ENCODE measurements at places on chromosomes 1 and 21.

DNA sequence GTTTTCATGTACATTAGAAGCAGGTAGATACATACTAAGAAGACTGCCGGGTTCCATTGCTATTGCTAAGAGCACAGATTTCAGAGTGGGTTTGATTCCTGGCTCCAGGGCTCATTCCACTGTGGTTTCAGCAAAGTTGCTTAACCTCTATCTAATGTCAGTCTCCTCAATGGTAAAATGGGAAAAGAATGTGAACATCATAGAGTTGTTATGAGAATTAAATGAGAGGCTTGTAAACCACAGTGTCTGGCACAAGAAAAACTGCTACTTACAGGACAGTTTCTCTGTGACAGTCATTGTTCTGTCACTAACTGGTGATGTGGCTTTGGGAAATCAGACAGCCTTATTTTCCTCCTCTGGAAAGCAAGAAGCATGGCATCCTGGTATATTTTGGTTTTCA, 10.7 kb upstream of the PLXNA2 start:
- no peak for DNase-seq

GRCh38 chr1:7298749-7299151, 472.3 kb upstream of the VAMP3 start:
- DNase-seq: no peak

GRCh38 chr21:26423511-26423910, 149.6 kb downstream of the CYYR1 start:
- no peak for DNase-seq

GRCh38 chr1:24964811-24965570, 34.9 kb upstream of the RUNX3 start:
- DNase-seq: no peak

DNA sequence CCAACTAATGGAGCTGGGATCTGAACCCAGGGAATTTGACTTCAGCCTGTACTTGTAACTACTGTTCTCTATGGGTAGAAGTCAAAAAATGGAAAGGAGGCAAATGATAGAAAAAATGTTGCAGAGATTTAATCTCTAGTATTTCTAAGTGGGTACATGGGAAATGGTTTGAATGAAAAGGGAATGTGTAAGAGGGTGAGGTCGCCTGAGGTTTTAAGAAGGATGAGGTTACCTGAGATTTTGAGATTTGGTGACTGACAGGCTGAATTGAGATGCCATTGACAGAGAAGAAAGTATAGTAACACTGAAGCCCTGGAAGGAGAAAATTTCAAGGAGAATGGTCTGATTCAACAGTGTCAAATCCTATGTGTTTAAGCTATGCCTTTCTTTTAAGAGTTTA, 5.5 kb downstream of the CAMSAP2 start:
- DNase-seq: no peak

DNA sequence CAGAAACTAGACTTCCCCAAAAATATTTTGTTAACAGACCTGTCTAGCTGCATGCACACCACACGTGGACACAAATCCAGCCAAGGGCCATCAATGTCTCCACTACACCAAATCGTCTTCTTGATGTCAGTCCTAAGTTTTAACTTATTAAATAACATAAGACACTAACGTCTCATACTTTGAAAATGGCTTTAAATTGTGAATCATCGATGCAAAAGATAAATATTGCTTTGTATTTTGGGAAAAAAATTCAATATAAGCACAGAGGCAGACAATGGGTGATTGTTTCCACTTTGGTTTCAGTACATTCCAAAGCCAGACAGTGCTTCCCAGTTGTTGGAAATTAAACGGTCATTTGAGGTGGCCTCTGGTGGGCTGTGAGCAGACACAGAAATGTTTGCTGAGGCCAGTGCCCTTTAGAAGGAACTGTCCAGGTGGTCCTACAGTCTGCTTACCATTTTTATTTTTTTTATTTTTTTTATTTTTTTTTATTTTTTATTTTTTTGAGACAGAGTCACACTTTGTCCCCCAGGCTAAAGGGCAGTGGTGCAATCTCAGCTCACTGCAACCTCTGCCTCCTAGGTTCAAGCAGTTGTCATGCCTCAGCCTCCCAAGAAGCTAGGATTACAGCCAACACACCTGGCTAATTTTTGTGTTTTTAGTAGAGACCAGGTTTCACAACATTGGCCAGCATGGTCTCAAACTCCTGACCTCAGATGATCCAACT, 1.8 kb upstream of the KIAA2013 start:
- DNase-seq: no peak

DNA sequence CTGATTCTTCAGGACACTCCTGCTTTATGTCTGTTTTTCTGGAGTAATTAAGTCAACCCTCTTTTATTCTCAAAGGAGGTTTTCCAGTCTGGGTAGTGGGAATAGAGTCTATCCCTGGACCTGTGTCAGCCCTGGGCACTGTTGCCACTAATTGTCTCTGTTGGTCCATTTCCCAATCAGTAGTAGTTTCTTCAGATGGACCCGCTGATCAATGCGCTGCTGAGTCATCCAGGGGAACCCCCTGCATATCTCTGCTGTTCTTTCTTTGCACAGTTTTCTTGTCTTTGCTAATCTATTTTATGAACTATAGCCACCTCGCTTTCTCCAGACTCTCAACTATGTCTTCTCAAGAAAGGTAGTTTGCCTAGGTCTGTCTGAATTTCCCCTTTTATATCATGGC, 82.5 kb downstream of the TNNI3K start:
- DNase-seq: no peak

GRCh38 chr1:87243573-87243972, 85.1 kb upstream of the LMO4 start:
- DNase-seq: no peak

GRCh38 chr1:27496604-27497155, 6.7 kb upstream of the WASF2 start:
- DNase-seq: no peak

GRCh38 chr1:173409613-173410012, 67.5 kb upstream of the PRDX6 start:
- DNase-seq: no peak

- DNase-seq: no peak
Measured at GRCh38 chr1:230679825-230680224, 34.1 kb downstream of the AGT start.

DNA sequence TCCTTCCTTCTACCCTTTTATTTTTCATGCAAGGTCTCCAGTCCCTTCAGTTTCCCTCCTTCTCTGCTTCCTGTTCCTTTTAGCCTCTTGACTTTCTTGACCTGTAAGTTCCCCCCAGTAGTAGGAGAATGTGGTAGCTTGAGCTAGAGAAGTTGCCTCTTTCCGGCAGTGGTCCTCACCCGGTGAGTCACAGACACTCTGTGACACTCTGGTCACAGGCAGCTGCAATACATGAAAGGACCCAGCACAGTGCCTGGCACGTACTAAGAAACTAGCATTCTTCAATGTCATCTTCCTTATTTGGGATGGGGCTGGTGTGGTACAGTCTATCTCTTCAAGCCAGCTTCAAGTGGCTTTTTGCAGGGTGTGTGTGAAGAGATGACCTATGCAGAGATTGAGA, 16.0 kb downstream of the PFKFB2 start:
- DNase-seq: no peak

DNA sequence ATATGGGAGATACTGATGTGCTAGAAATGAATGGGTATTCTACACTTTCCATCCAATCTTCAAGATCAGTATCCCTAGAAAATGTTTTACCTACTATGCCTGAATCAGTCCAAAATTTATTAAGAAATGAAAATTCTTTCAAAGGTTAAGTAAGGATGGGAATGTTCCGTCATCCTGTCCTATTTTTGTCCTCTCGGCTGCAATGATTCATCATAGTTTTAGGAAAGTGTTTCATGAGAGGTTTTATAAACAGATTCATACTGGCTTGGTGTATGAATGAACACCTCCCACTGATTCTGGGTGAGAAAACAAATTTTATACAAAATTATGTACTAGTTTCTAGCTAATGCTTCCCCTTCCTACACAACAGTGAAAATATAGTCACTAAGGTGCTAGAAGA, 504.6 kb upstream of the NR5A2 start:
- DNase-seq: no peak

DNA sequence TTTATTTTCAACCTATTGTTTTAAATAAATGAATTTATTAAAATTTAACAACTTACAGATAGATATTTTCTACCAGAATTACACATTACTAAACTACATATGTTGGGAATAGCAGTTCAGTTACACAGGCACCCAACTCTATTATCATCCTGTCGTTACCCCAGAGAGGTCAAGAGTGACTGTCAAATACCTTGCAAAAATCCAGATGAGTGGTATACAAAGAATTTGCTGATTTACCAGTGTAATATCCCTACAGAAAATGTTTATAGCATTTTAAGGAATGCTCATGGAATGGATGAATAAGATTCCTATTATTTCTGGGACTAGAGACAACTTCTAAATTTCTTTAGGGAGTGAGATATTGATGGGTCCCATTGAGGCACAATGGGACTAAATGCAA, 300.7 kb upstream of the RGS18 start:
- no peak for DNase-seq

DNA sequence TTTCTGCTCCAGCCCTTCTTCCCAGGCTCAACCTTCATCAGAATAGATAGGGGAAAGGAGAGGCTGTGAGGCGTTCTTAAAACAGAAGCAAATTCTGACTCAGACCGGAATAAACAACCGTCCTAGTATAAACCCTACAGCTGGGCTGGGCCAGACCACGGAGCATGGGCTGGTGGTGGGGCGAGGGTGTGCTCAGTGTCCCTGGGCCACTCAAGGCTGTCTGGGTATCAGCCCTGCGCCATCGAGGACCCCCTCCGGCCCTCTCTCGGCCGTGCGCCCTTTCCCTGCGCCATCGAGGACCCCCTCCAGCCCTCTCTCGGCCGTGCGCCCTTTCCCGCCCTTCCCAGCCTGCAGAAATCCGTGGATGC, 36.0 kb downstream of the CAPN2 start:
- DNase-seq: no peak

GRCh38 chr1:7256526-7256925, 471.3 kb downstream of the CAMTA1 start:
- DNase-seq: no peak

GRCh38 chr21:41067709-41068108, 100.3 kb upstream of the BACE2 start:
- no peak for DNase-seq

GRCh38 chr1:196684476-196684875, 32.6 kb downstream of the CFH start:
- DNase-seq: no peak

- no peak for DNase-seq
Measured at GRCh38 chr1:228207381-228207810, 448 bp upstream of the OBSCN start.

DNA sequence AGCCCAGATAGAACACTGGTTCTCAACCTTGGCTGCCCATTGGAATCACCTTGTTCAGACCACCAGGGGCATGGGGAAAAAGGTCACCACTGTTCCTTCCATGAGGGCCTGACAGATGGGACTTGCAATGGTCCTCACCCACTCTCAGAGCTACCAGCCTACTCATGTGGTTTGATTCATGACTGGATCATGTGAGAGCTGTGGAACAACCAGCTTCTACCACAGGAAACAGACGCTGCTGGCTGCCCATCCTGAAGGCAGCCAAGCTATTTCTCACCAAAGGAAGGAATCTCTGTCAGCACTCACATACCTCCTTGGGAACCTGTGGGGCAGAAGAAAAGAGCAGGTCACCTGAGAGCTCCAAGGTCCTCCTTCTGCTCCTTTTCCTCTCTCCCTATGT, 53.6 kb downstream of the CAPN8 start:
- no peak for DNase-seq

DNA sequence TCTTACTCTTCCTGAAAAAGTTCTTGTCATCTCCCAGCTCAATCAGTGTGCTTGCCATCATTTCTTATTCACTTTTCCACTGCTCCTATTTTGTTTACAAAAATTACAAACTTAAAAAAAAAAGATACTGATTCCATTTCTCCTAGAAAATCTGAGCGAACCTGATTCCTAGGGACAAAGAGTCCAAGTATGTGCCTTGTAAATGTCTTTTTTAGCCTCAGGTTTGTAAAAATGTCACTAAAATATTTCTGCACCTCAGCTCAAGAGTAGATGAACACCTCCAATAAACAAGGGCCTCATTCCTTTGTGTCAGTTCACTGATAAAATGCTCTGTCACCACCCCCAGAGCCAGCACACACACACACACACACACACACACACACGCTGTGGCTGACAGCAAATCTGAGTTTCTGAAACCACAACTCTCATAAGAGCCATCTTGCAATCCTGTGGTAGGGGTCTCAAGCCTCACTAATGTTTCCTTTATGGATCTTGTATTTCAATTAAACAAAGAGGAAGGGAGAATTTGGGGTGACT, 299.2 kb downstream of the PBX1 start:
- no peak for DNase-seq

DNA sequence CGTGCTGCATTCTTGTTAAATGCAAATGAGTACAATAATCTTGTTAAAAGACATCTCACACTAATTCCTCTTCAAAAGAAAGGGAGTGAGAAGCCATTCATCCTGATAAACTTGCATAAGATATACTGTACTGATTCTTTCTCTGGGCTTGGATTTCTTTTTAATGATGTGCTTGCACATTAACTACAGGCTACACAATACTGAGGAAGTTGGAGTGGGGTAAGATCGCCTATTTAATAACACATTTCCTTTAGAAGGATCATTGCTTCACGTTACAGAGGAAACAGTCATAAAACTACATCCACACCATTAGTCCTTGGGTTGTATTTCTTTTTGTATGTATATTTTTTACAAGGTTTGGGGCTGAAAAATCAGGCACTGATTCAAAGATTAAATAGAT, 36.6 kb downstream of the NRIP1 start:
- no peak for DNase-seq

DNA sequence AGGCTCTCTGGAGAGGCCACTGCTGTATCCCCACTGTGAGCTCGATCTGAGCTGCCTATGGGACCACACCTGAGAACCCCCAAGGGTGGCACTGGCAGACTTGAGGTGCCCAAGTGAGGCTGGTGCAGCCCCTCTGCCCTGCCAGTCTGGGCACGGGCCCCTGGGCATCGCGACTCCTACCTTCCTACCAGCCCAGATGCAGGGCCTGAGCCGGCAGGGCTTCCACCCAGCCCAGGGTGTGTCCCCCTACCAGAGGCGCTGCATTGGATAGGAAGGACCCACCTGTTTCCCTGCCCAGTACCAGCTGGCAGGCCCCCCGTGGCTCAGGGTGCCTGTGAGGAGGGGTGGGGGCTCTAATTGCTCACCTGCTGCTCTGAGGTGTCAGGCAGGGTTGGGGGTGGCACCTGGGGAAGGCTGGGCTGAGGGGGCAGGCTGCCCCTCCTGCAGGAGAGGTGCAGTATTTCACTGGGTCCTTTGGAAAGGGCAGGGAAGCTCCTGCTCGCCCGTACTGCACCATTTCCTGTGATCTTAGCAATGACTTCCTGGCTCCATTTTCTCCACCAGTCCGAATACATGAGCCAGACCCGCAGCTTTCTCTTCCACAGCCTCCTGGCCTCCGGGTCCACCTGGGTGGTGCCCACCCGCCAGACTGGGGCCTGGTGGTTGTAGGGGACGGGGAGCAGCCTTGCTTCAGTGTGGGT, 11.8 kb downstream of the TP73 start:
- DNase-seq: no peak

GRCh38 chr1:76868154-76868882, 1.0 kb downstream of the ST6GALNAC5 start:
- DNase-seq: no peak
